ENCODE measurements at places on chromosomes 3 and 15. TPM values are rescaled to one million over a fixed set of nuclear protein-coding genes. Genes with fewer than 3 reads are reported as not detected.

DNA sequence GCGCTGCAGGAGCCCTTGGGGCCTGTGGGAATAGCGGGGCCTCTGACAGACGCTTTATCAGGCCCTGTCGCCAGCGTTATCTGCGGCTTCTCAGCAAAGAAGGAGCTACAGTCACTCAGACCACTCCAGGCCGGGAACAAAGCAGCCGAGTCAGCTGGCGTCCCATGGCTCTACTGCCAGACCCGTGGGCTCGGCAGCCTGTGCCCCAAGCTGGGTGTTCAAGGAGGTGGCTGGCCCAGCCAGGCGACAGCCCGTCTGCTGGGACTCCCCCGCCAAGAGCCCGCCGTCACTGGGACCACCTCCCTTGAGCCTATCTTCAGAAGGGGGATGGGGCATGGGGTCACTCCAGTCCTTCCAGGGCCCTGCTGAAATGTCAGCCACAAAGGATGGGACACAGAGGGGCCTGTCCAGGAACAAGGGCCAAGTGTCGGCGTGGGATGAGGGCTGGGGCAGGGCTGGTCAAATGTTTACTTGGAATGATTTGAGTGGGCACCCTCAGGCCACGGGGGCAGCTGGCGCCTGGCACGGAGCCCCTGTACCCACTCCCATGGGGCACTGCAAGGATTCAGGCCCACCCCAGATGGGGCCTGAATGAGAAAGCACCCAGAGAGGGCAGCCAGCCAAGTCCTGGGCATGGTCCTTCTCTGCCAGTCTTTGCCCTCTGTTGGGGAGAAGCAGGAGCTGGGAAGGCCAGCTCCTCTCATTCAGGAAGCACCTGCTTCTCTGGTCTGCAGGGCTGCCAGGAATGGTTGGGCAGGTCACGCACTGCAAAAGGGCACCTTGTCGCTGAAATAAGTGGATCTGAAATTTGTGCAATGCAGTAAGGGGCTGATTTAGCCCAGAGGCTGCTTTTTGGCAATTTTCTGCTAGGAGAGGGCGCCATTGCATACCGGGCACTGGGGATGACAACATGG is 148.3 kb downstream of the SMAD6 start:
- no peak for DNase-seq

DNA sequence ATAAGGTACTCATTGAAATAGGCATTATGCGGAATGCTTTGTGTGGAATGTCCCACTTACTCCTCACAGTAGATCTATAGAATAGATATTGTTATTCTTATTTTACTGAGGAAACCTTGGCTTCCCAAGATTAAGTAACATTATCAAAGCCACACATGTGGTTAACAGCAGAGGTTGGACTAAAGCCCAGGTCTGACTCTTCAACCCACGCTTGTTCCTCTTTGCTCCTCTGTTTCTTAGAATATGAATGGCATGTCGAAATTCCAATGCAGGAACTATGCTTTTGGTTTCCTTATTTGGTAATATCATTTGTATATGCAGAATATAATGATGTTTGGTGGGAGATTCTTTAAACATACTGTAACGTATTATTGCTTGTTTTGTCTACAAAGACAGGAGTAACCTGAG is 818.8 kb upstream of the LMCD1 start:
- DNase-seq: no peak

DNA sequence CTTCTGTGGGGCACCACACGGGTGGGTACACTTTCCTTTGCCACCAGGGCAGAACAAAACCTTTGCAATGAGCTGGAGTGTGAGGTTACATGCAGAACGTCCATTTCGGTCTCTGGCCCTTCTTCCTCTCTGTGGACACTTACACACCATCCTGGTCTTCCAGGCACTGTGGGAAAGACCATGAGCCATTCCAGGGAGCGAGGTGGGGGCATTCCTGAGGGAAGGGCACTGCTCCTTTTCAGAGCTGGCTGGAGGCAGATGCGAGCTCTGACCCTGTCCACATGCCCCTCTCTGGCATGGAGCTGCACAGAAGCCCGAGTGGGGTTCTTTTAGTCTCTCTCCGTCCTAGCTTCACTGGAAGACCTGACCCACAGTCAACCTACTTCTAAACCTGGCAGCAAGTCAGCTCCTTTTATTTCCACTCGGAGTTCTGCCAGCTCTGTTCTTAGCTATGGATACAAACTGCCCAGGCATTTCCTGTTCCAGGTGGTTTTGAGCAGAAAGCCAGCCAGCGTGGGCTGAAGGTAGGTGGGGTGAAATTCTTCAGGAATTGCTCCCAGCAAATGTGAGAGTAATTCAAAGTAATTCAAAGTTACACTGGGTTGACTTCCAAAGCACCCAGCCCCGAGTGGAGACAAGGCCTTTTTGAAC is 281.4 kb downstream of the ADAMTS17 start:
- DNase-seq: no peak

Gene WNT7A
- 0.39 TPM for total RNA-seq

Gene PIERCE2
- 0.81 TPM for total RNA-seq
